ENCODE measurements at places on chromosomes 2 and 18.

DNA sequence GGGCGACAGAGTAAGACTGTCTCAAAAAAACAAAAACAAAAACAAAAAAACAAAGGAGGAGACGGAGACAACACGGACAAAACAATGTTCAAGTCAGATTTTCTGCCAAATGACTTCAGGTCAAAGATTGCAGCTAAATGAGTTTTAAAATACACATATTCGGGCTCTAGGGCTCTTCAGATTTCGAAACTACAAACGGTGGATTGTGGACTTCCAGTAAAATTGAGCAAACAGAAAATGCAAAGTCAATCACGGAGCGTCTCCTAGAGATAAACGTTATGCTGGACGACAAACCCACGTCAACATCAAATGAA, 558 bp downstream of the MRPS5 start:
- DNase-seq: no peak

- DNase-seq: no peak
Measured at GRCh38 chr2:46914578-46915230, 902 bp downstream of the MCFD2 start.

- no peak for DNase-seq
Measured at GRCh38 chr2:118197011-118197675, 108.9 kb downstream of the INSIG2 start.

GRCh38 chr2:206240327-206240726, 34.1 kb upstream of the ZDBF2 start:
- no peak for DNase-seq

GRCh38 chr18:77035380-77036187, 97.0 kb downstream of the MBP start:
- DNase-seq: no peak

DNA sequence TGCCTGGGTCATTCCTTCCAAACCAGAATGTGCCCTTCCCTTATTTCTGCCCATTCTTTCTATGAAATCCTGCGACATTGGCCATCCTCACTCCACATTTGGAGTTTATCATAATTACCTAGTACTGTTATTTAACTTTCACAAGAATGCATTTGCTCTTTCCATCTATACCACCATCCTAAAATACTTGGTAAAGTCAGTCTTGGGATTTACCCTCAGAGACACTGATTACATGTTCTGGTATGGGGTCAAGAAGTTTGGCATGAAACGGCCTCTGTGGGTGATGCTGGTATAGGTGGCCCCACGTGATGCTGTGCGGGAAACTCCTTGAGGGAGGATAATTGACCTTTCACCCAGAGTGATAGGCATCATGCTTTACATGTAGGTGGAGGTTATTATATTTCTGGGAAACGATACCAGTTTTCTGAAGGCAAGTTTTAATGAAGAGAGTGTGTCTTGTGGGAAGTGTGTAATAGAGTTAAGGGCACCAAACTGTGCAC, 123.5 kb downstream of the FMNL2 start:
- DNase-seq: no peak

GRCh38 chr2:140138736-140139135, 1358.5 kb upstream of the NXPH2 start:
- DNase-seq: no peak

GRCh38 chr2:233919319-233919718, 2.1 kb downstream of the TRPM8 start:
- no peak for DNase-seq

DNA sequence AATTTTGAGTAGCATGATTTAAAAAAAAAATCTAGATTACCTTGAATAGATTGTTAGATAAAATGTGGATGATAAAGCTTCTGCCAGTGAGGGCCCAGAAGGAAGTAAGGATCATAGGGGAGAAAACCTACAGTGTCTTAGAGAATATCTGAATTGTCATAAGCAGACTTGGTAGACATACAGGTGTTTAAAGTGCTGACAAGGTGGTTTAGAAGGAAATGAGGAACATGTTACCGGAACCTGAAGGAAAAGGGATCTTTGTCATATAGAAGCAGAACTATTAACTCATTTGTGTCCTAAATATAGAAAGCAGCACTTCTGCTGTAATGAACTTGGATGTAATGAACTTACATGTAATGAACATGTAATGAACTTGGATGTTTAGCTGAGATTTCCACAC, 94.9 kb upstream of the TTC27 start:
- no peak for DNase-seq

GRCh38 chr2:235630718-235631296, 137.0 kb downstream of the AGAP1 start:
- DNase-seq: no peak

GRCh38 chr2:108460345-108461037, 11.5 kb downstream of the GCC2 start:
- DNase-seq: no peak

DNA sequence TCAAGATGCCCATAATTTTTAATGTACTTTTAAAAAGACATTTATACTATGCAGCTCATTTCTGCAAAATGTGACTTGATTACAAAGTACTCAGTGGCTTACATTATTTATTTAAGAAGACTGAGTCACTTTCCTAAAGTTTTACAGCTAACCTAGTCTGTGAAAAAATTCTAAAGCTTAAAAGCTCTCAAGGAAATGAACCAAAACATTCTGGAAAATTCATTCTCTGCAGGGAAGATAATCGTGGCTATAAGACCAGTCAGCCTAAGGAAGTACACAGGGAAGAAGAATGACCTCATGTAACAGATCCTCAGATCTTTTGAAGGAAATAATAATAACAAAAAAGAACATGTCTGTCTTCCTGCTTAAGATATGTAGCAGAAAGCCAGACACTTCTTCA, 232.1 kb upstream of the STK17B start:
- no peak for DNase-seq

DNA sequence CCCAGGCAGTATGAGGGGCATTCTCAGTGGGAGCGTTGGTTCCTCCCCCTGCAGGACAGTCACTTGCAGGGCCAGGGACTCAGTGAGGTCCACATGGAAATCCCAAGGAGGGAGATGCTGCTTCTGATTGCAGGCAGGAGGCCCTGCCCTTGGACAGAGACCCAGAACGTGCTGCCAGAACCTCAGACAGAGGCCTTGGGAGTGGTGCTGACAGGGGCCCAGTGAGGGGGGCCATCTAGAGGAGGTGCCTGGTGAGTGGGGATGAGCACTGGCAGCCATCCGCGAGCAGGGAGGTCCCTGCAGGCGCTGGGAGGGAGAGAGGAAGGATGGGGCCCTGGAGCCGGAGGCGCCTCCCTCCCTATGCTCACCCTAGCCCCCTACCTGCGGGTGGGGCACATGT, 133.1 kb downstream of the DYSF start:
- DNase-seq: no peak

DNA sequence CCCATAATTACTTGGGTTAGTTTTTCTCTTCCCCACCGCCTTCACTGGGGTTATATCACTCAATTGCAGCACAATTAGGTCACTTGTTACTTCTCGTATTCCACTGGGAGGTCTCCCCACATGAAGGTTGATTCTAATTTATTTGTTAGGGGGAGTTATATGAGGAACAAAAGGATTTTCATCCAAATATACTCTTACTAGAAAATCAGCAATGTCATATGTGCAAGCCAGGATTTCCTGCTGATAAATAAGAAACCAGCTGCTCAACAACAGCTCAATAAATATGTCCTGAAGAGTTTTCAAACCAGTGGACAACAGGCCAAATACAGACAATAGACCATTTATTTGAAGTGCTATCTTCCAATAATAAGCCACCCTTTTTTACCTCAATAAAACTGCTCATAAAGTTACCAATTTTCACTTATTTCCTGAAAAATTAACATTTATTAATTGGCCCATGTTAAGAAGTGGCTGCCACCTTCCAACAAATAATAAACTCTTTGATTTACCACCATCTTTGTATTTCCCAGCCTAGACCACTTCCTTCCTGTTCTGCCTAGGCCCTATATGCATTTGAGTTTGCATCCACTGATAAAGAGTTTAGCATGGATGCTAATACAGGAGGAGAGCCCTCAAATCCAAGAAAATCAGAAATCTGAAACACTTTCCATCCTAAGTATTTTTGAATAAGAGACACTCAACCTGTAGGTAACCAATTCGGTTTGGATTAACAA, 184.4 kb upstream of the SLC39A10 start:
- no peak for DNase-seq

GRCh38 chr18:21242780-21243401, 859 bp downstream of the GREB1L start:
- DNase-seq: no peak

DNA sequence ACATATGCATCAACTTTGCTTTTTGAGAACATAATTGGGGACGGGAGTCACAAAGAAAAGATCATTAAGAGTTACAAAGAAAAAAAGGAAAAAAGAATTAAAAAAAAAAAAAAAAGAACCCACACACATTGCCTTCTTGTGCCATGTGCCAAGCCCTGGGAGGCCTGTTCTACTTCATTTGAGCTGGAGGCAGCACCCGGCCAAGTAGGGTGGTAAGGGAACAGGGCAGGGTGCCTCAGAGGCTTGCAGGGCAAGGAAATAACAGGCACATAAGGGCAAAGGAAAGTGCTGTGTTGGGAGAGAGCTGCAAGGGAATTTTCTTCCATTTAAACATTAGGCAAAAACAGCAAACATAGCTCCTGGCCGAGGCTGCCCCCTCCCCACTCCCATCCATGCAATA, 418.0 kb downstream of the TMEM182 start:
- no peak for DNase-seq

DNA sequence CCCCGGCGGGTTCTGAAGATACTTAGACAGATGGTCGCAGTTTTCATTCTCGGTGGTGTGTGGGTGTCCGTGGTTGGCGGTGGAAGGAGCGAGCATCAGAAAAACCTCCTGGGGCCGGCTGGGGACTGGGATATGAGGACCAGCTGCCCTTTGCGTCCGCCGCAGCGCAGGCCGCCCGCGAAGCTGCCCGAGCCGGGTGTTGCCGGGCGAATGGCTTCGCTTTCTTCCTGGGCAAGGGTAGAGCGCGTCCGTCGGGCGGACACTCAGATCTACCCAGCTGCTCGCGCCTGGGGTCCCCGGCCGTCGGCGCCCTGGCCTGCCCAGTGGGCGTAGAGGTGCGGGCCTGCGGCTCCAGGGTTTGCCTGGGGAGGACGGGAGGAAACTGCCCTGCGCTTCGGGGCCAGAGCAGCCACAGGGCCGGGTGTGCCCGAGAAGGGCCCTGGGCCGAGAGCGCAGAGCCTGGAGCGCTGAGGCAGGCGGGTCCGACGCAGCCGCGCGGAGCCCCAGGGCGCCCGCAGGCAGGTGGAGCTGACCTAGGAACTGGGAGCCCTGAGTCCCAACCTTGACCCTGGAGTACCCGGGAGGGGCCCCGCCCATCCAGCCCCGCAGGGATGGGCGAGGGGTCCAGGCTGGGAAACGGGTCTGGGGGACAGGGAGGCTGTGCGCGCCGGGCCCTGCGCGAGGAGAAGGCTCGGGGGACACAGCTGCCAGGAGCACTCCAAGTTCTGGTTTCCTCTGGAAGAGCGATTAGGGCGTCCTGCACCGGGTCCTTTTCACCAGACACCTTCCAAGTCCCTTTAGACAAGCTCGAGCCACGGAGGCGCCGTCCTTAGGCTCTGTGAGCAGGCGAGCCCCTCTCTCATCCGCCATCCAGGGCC, 1.3 kb downstream of the TWIST2 start:
- DNase-seq: no peak

- no peak for DNase-seq
Measured at GRCh38 chr2:63669596-63669995, 80.8 kb downstream of the MDH1 start.

- DNase-seq: no peak
Measured at GRCh38 chr2:26997394-26997793, 27.0 kb downstream of the MAPRE3 start.

DNA sequence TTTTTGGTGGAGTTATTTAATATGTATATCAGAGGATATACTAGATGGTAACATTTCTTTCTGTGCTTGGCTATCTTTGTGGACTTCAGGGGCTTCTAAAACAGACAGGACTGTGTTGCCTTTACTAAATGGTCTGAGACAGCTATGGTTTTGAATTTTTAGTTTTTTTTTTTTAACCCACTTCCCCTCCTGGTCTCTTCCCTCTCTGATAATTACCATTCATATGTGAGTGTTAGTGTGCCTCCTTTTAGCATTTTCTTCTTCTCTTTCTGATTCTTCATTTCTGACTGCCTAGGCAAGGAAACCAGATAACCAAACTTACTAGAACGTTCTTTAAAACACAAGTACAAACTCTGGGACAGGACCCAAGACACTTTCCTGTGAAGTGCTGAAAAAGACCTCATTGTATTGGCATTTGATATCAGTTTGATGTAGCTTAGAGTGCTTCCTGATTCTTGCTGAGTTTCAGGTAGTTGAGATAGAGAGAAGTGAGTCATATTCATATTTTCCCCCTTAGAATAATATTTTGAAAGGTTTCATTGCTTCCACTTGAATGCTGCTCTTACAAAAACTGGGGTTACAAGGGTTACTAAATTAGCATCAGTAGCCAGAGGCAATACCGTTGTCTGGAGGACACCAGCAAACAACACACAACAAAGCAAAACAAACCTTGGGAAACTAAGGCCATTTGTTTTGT, 52.7 kb downstream of the SMAD4 start:
- no peak for DNase-seq

- no peak for DNase-seq
Measured at GRCh38 chr2:95208106-95208505, 785 bp downstream of the ZNF892 start.

GRCh38 chr2:136281281-136282114, 163.5 kb upstream of the CXCR4 start:
- peak; percentile 49 for DNase-seq

GRCh38 chr18:2121224-2121623, 450.1 kb downstream of the METTL4 start:
- no peak for DNase-seq

DNA sequence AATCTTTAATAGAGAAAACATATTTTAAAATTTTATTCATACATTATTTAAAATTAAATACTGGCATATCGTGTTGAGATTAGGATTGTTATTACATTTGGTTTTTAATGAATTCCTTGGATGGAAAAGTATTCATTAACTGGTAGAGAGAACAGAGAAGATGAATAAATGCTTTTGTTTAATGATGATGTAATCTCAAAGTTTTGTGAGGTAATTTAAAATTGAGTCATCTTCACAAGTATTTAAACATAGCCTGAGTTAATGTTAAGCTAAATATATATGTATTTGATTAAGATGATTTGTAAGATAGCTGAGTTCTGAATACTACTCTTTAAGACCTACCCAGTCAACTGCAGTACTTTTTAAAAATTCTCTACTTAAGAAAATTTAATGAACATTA, 713.4 kb upstream of the VRK2 start:
- DNase-seq: no peak

DNA sequence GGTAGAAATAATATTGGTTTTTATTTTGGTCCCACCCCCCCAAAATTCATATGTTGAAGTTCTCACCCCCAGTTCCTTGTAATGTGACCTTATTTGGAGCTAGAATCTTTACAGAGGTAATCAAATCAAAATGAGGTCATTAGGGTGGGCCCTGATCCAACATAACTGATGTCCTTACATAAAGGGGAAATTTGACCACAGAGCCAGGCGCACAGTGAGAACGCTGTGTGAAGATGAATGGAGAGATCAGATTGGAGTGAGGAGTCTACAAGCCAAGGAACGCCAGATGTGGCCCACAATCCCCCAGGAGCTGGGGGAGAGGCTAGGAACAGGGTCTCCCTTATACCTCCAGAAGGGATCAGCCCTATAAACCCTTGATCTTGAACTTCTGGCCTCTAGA, 31.6 kb upstream of the TRIB2 start:
- DNase-seq: no peak

GRCh38 chr2:17583646-17584045, 43.1 kb downstream of the VSNL1 start:
- DNase-seq: no peak

- DNase-seq: peak; percentile 48
Measured at GRCh38 chr18:2971741-2972552, 41.0 kb downstream of the LPIN2 start.

- no peak for DNase-seq
Measured at GRCh38 chr2:236997069-236997715, 88.5 kb upstream of the COPS8 start.

All from stimulated activated naive CD4-positive, alpha-beta T cell (primary cell).